ENCODE measurements at places on chromosomes 5 and 9.

DNA sequence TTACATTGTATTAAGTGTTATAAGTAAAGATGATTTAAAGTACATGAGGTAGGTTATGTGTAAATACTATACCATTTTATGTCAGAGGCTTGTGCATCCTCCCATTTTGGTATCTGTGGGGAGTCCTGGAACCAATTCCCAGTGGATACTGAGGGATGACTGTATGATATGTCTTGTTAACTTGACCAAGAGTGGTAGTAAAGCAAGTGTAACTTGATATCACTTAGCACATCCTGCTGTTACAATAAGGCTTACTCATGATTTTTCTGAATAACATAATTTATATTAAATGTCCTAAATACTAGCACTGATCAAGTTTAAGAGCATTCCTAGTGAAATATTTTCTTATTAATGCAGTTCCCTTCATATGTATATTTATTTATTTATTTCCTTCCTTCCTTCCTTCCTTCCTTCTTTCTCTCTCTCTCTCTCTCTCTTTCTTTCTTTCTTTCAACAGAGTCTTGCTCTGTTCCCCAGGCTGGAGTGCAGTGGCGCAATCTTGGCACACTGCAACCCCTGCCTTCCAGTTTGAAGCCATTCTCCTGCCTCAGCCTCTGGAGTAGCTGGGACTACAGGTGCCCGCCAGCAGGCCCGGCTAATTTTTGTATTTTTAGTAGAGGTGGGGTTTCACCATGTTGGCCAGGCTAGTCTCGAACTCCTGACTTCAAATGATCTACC is 7.5 kb downstream of the NDFIP1 start:
- no peak for DNase-seq

GRCh38 chr5:59002162-59002825 is 419.4 kb downstream of the RAB3C start:
- no peak for DNase-seq

DNA sequence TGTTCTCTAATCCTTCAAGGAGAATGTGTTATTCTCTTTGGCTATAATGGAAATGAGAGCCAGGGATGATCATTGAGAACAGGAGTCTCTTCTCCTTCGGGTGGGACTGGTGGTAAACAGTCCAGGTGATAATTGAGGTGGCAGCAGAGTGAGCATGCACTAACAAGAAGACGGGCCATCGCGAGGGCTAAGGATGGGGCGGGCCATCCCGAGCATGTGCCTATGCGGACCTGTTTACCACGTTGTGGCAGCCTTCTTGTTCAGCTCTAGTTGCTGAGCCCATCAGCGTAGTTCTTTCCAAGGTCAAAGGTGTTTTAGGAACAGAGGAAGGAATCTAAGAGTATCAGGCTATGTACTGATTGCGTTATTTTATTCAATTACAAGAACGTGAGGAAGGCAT is 180.1 kb downstream of the SMARCA2 start:
- no peak for DNase-seq

DNA sequence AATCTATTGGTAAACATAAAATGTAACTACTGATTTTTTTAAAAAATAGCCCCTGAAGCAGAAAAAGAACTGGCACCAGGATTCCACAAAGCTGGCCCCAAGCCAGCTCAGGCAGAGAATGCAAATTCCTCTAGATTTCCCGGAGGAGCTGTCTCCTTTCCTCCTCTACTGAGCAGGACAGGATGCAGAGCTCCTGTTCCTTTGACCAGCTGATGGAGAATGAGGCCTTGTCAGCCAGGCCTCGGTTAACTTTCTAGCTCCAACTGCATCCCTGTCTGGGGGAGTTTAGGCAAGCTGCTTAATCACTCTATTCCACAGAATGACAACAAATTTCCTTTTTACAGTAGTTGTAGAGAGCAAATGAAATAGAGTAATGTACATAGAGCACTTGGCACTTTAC is 155.5 kb downstream of the GNAQ start:
- DNase-seq: no peak

DNA sequence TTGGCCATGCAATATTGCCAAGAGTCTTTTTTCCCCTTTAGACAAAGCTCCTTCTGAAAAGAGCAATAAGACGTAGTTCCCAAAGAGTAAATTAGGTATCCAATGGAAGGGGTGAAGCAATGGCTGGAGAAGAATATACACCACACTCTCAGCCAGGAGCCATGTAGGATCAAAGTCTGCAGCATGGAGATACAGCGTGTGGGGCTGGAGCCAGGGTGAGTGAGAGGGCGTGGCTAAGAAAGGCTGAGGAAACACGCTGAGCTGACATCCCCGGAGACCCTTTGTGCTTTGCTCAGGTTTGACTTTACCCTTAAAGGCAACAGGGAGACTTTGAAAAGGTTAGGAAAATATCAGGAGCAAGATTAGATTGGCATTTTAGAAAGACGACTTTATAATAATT is 87.1 kb upstream of the ELL2 start:
- DNase-seq: no peak

- no peak for DNase-seq
These were observed 3.1 kb downstream of the WNK2 start for GRCh38 chr9:93187047-93187446.

GRCh38 chr5:177489119-177489716 is 8.2 kb downstream of the PDLIM7 start:
- DNase-seq: no peak

DNA sequence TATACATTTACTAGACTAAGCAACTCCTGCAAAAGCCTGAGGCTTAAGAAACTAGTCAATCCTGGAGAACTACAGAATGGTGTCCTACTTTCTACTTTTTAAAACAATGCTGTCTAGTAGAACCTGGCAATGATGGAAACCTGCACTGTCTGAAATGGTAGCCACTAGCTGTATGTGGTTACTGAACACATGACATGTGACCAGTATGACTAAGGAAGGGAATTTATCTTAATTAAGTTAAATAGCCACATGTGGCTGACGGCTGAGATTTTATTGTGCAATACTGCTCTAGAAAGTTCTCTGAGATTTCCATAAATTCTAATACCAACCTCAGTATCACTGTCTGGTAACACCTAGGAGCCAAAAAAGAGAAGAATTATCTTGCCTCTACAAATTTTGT is 44.9 kb upstream of the RAPGEF6 start:
- DNase-seq: no peak

DNA sequence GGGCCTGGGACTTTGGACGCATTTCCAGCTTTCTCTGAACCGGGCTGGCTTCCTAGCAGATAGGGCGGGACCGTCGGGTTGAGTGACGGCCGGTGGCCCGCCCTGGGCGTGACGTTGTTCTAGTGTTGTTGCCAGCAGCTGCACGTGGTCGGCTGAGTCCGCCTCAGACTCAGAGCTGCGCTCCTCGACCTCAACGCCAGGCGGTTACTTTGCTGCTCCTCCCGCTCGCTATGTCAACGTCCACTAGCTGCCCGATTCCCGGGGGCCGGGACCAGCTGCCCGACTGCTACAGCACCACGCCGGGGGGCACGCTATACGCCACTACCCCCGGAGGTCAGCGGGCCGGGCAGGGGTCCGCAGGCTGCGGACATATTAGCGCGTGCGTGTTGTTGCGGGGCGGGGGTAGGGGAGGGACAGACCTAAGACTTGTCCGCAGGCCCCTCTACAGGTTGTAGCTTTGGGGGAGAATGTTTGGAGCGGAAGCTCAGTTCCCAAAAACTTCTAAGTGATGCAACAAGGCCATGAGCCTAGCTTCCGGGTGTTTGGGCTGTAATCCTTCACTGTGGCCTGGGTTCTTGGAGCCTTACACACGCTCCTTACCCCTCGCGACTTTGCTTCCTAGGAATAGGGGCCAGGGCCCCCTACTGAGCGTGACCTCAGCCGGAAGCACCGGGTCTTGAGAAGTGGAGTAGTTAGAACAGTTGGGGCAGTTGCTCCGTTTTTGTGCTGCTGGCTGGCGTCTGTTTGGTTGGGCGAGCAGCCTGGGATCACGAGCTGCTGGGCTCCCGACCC is at the start of gene EIF4EBP3:
EIF4EBP3 (plus strand) TSS at position 155 of the 792 bp plus-strand sequence; CDS start at position 231, 76 bp downstream.
- DNase-seq: no peak

- DNase-seq: no peak
These were observed 263.9 kb downstream of the CHSY3 start for GRCh38 chr5:130168211-130168610.

- no peak for DNase-seq
These were observed 57.7 kb upstream of the EGFL7 start for GRCh38 chr9:136604823-136605525.

DNA sequence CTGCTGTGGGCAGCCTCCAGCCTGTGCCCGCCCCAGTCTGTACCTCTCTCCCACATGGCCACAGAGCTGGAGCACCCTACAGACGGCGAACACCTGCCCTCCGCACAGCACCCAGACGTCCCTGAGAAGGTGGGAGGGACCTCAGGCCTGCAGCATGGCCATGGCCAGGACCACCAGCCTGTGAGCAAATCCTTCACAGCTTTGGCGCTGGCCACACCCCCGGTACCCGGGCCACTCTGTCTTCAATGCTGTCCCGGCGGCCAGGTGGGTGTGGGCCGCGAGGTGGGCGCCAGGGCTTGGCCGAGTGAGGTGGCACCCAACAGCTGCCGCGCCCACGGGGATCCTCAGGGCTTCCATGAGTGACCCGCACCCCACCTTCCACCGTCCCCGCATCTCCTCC is 18.7 kb downstream of the NOTCH1 start:
- DNase-seq: no peak

DNA sequence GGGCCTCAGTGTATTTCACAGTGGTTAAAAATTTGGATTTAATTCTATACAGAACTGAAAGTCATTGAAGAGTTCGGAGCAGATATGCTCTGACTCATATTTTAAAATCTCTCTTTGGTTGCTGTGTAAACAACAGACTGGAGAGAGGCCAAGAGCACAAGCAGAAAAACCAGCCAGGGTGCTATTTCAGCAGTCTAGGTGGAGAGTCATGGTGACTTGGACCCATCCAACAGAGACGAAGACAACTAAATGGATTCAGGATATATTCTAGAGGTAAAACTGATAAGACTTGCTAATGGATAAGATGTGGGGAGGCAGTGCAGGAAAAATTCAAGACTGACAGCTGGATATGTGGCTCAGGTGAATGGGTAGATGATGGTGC is 168.9 kb downstream of the MAPKAP1 start:
- no peak for DNase-seq

DNA sequence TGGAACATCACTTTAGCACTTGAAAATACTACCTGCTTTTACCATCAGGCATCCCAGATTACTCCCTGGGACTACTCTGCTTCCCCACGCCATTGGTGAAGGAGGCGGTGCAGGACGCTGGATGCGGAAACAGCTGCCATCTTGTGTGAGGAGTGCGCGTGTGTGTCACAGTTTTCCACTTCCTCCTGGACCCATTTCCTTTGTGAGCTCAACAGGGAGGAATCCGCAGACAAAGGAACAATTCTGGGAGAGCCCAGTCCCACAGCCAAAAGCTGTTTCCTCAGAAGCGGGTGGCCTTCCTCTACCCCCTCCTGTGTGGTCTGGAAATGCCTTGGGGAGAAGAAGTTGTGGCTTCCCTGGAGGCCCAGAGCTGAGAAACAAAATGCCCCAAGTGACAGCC is 16.8 kb downstream of the AFAP1L1 start:
- DNase-seq: no peak

DNA sequence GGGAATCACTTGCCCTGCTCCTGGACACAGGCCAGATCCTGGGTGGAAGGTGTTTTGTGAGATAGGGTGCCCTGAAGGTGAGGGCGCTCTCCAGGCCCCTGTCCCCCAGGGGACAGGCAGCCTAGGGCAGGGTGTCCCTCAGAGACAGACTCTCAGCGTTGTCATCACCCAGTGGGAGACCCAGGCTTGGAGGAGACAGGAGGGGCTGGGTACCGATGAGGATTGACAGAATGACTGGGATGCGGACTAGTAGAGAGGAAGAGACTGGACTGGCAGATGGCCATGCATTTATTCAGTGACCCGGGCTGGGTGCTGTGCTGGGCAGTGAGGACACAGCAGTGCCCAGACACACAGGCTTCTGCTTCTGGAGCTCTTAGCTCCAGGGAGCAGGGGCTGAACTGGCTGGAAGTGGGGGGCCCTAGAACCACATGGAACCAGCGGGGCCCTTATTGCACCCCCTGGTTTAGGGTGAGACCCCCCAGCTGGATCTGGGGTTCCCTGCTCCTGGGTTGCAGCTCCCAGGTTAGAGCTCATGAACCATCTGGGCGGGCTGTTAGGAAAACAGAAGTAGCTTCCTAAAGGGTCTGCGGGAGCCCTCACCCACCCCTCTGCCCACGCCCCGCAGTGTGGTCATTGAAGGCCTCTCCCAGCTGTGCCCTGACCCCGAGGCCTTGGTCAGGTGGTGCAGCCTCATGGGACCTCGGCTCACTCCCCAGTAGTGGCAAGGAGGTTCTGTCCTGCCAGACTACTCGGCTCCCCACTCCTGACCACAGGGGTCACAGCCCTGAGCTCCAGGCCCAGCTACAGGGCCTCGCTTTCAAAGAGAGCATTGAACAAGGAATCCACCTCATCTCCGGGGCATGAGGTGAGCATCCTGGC is 116.7 kb upstream of the LMX1B start:
- DNase-seq: no peak

DNA sequence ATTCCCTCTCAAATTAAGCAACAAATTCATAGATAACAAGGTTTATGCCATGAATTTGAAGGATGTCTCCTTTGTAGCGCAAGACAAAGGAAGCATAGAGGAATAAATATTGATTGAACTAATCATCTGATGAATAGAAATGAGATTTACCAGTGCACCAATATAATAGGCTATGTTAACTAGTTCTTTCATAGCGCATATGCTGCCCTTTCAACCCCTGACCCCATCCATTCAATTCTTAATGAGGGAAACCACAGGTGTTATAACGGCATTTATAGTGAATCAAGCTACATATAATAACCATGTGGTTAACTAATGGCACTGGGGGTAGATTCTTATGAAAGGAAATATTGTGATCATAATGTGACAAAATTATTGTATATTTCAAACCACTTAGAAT is 6.5 kb downstream of the RORB start:
- no peak for DNase-seq

DNA sequence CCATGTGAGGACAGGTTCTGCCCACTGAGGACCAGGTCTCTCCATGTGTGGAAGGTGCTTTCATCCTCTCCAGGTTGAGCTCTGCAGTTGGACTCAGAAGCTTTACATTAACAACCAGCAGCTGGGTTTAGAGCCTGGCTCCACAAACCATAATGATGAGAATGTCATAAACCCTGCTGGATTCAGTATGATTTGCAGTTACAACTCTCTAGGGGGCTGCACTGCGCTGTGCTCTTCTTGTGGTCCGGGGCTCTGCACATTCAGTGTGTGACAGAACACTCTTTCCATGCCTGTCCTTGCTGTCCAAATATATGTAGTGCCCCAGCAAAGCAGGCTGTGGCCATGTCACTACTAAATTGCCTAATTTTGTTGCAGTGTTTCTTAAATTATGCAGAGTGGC is 334.3 kb downstream of the ICE1 start:
- no peak for DNase-seq

- DNase-seq: no peak
These were observed 10.1 kb upstream of the IL6ST start for GRCh38 chr5:56004874-56005273.

Measured in SK-N-MC (cell line).